ENCODE measurements at places on chromosomes 12 and 14.

- DNase-seq = no peak
These were observed 3.7 kb upstream of the AQP6 start for GRCh38 chr12:49969027-49969426.

GRCh38 chr12:4036671-4037271 lies 163.6 kb upstream of the PARP11 start:
- peak; percentile 18 for DNase-seq

DNA sequence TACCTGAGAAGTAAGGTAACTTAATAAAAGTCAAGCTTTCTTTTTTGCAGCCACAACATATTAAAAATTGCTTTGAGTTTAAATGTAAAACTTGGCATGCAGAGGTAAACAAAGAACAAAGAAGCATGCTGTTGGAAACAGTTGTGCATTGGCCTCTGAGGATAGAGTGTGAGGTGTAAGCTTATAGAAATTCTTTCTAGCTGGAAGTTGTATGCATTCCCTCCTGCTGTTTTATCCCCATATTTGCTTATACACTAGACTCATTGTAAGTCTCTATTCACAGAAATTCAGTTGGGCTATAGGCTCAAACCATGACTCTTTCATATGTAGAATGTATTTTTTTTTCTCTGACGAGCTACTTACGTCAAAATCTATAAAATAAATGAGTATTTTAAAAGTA lies 316.3 kb downstream of the SLC6A15 start:
- DNase-seq = no peak

DNA sequence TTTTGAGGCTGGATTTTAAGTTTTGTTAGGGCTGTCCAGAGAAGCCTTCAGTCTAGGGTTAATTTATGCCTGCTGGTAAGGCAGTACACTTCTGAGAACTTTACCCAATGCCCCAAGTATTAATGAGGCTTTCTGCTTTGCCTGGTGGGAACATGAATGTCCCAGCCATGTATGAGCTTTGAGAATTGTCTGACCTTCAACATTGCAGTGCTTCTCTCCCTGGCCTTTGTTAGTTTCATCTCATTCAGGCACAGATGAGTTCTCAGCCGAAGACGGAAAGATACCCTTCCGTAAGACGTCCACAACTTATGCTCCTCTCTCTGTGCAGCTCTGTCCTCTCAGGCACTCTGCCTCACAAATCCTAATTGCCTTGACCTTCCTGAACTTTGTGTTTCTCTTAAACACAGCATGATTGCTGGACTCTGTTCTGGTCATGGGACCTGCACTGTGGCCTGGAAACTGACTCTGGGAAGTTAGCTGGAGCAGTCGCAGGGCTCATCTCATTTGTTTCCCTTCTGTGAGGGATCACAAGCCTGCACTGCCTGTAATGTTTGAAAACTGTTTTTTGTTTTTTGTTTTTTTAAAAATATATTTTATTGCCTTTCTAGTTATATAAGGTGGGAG lies 15.7 kb downstream of the CHPT1 start:
- no peak for DNase-seq

DNA sequence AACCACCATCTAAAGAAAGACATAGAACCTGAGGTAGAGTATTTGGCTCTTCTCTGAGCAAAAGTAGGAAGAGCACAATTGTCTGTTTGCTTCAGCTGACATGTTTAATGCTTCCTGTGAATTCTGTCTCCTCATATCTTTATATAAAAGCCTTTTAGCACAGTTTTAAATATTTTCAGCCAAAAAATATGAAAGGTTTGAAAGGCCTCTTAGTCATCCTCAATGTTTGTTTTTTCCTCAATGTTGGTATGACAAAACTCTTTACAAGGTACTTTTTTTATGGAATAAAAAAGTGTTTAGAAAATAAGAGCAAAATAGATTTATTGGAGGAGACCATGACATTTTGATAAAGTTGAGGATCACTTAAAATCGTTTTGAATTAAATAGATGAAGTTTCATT lies 360.9 kb downstream of the NAV3 start:
- DNase-seq = peak; percentile 48
